ENCODE measurements at places on chromosomes 11 and 22. TPM values are rescaled to one million over a fixed set of nuclear protein-coding genes. Genes with fewer than 3 reads are reported as not detected.

OR52N4 gene
- 0.16 TPM for total RNA-seq

HSPB2 gene
- not detected for total RNA-seq

DRG1 gene
- total RNA-seq: 125 TPM

YPEL1 gene
- 0.34 TPM for total RNA-seq

DNA sequence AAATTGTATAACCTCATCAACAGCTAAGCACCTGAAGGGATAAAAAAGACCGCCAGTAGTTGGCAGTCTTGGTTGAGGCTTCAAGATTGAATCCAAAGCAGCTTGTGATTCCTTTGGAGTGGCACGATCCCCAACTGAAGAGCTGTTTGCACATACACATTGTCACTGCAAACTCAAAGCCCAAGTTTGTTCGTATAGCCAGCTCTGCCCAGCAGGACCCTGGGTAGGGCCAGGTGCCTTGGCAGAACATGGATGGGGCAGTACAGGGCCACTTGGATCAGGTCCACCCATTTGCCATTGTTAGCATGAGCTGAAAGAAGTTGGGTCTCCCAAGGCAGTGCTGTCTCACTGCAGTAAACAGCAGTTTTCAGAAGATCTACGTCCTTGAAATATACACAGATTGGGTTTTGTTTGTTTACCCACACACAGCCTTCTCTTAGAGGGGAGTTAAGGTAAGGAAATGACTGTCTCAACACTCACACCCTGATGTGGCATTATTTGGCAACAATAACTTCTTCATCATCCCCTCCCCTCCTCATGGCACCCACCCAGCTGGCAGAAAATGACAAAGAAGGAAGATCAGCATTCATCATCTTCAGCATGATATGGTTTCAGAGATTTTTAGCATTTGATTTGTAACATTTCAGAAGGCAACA, 132.9 kb downstream of the COMMD9 start:
- no peaks in the 10 kb centered on the region for H3K36me3 ChIP-seq
- H3K27ac ChIP-seq: no peak overlapping the region
- H3K4me1 ChIP-seq: no peaks in the 10 kb centered on the region
- H3K27me3 ChIP-seq: peaks cover 6% of the 10 kb centered on the region

- H3K4me1 ChIP-seq: peaks cover 14% of the 10 kb centered on the region
- no peak overlapping the region for H3K27ac ChIP-seq
- no peak for DNase-seq
- no peak overlapping the region for H3K4me3 ChIP-seq
- peaks cover 14% of the 10 kb centered on the region for H3K27me3 ChIP-seq
- H3K36me3 ChIP-seq: no peaks in the 10 kb centered on the region
These were observed 64.6 kb upstream of the TTC12 start for GRCh38 chr11:113249786-113250185.

DNA sequence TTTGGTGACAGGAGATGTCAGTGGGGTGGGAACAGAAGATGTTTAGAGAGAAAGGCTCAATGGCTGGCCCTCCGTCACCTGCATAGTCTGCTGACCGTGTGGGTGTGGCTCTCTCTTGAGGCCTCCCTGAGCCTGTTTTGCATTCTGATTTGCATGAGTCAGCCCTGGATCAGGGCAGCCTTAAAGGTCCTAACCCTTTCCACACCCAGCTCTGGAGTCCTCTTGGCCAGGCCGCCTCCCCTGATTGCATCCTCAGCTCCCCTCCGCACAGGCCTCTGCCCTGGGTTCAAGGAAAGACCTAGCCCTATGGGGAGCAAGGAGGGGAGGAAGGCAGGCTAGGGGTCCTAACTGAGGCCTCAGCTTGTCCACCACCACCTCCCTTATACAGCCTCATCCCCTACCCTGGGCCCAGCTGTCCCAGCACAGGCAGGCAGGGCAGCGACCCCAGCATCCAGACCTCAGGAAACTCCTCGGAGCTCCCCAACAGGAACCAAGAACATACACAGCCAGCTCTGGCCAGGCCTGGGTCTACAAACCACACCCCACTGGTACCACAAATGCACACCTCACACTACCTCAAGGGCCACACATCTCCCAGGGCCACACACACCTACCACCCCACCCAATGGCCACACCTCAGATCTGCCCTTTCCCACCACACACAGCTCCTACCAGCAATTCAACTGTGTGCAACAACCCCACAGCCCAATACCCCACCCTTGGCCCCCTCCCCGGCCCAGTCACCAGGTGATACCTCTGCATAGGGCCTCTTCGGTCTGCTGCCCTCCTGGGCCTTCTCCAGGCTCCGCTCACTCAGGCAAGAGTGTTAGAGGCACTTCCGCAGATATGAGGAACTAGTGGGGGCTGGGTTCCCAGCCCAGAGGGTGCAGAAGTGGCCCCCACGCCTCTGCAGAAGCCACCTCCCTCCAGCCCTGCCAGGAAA, 13.7 kb downstream of the ARAP1 start:
- H3K27ac ChIP-seq: peak overlapping the region; percentile 99
- peaks cover 48% of the 10 kb centered on the region for H3K4me1 ChIP-seq
- no peak for DNase-seq
- no peaks in the 10 kb centered on the region for H3K27me3 ChIP-seq

DNA sequence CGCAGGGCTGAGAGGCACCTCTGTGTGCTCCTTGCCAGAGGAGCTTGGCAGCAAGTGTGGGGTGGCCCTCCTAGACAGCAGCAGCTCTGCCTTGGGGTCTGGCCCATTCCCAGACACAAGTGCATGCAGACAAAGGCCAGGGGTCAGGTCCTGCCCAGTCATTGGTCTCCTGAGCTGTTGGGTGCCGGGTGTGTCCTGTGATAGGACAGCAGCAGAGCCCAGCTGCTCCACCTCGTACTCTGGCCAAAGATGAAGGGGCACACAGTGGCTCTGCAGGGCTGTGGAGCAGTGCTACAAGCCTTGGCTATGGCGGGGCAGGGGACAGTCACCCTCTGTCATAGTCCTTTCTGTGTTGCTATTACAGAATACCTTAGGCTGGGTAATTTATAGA, 17.3 kb upstream of the OSBPL5 start:
- no peaks in the 10 kb centered on the region for H3K36me3 ChIP-seq
- no peaks in the 10 kb centered on the region for H3K4me1 ChIP-seq
- H3K27me3 ChIP-seq: no peaks in the 10 kb centered on the region
- H3K27ac ChIP-seq: no peak overlapping the region
- H3K4me3 ChIP-seq: no peak overlapping the region

- H3K27ac ChIP-seq: no peak overlapping the region
- no peak for DNase-seq
- H3K27me3 ChIP-seq: no peaks in the 10 kb centered on the region
- peaks cover 12% of the 10 kb centered on the region for H3K36me3 ChIP-seq
- peaks cover 8% of the 10 kb centered on the region for H3K4me1 ChIP-seq
These were observed 60.3 kb downstream of the ATXN10 start for GRCh38 chr22:45731798-45732495.

DNA sequence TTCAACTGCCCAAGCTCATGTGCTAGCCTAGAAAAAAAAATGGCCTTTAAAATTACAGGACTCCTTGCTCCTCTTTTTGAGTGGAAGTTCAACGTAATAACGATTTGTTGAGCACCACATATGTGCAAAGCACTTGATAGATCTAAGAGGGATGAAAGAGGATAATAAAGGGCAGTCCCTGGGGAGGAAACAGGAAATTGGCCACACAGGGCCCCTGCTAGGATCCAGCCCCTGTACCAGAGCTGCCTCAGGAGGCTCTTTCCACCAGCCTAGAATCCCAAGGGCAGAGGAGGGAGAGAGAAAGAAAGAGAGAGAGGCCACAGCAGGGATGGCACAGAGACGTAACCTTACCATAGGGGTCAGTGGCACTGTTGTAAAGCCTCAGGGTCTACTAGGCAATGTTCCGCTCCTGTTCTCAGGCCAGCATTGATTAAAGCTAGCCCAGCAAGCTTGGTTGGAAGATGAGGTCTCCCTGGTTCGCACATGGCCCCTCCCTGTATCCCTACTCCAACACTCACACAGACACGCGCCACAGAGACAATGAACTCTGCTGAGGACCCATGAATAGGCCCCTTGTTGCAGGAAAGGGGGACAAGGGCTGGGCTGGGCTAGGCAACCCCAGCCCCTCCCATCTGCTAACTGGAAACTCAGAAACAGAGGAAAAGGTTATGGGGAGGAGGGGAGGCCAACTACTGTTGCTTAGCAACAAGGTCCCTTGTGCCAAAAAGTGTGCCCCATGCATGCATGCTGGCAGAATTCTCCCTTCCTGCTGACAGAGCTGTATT, at the start of gene TMPRSS5:
TMPRSS5 (minus strand) TSS at position 438 of the 785 bp plus-strand sequence; CDS start at position 354, 84 bp downstream.
- no peaks in the 10 kb centered on the region for H3K4me1 ChIP-seq
- no peaks in the 10 kb centered on the region for H3K27me3 ChIP-seq
- no peaks in the 10 kb centered on the region for H3K36me3 ChIP-seq
- H3K4me3 ChIP-seq: no peak within 1 kb of the TSS
- H3K27ac ChIP-seq: no peak within 1 kb of the TSS
- DNase-seq: no peak

- H3K36me3 ChIP-seq: no peaks in the 10 kb centered on the region
- no peak overlapping the region for H3K27ac ChIP-seq
- peaks cover 51% of the 10 kb centered on the region for H3K4me1 ChIP-seq
- DNase-seq: peak; percentile 15
These were observed 15.7 kb downstream of the CRTAM start for GRCh38 chr11:122853971-122854446.

DNA sequence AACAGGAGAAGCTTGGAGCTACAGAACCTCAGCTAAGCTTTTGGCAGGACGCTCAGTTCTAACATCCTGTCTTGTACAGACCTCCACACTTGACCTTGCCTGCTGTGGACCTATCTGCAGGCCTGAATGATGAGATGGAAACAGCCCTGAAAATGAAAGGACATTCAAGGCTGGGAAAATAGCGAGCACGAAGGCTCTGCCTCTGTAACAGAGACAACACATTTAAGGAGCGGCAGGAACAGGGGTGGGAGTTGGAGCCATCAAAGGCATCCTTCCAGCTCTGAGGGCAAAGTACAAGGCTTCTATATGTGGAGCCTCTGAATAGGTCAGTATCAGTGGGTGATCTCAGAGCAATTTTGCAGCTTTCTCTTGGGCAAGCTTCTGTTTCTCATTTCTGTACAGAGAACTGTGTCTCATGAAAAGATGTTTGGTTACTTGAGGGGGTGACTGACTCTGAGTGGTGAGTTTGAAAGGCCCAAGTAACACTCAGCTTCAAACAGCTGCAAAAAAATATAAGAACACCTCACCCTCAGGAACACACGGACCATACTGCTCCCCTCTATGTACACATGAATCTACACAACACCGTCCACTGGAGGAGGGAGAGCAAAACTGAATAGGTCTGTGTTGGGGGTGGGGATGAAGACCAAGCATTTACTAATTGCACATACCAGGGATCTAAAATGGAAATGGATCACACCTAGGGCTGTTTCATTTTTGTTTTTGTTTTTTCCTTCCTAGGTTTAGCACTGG, 101.6 kb downstream of the CCDC81 start:
- H3K4me3 ChIP-seq: no peak overlapping the region
- DNase-seq: no peak
- H3K27ac ChIP-seq: no peak overlapping the region
- H3K27me3 ChIP-seq: no peaks in the 10 kb centered on the region

DNA sequence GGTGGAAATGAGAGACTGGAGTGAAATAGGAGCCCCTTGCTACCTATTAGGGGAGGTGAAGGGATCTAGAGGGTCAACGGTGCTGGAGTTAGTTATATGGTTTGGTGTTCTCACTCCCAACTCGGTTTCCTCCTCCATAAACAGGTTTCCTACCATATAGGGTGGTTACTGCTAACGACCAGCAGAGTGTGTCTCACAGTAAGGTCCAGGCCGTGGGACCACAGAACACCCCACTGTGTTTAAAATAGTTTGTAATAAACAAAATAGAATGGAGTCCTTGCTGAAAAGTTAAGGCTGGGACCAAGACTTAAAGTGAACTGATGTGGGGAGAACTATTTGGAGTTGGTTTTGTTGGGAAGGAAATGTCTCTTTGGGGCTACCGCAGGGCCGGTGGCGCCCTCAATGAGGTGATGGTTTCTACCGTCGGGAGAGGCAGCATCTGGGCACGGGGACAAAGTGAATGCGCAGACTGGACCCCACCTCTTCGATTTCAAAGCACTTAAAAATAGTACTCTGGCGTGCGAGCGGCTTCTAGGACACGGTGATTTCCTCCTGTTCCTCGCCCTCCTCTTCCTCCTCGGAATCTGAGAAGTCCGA, 4.5 kb downstream of the DBX1 start:
- H3K4me3 ChIP-seq: peak overlapping the region; percentile 62
- H3K27me3 ChIP-seq: peaks cover 56% of the 10 kb centered on the region
- no peak for DNase-seq
- no peak overlapping the region for H3K27ac ChIP-seq
- peaks cover 9% of the 10 kb centered on the region for H3K4me1 ChIP-seq
- H3K36me3 ChIP-seq: peaks cover 4% of the 10 kb centered on the region

DNA sequence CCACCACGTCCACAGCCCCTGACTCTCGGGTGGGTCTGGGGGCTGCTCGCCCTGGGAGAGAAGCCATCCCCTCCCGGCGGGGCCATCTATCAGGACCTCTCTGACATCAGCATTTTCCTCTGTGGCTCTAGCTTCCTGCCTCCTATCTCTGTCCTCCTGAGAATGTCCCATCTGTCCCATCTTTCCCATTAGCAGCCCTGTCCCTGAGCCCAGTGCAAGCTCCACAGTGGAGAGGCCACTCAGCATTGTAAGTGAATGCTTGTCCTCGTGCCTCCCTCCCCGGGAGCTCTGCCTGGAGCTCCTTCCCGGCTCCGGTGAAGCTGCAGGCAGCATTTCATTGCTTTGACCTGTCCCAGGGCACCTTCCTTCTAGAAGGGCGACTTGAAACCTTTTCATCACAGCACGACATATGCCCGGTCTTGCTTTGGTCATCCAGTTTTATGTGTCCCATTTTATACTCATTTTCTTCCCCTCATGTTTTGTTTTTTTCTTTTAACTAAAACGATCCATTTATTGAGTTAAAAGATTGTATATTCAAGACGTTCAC, 49.7 kb downstream of the RTN4R start:
- no peak for DNase-seq
- no peak overlapping the region for H3K4me3 ChIP-seq
- no peak overlapping the region for H3K27ac ChIP-seq
- H3K36me3 ChIP-seq: no peaks in the 10 kb centered on the region
- H3K4me1 ChIP-seq: no peaks in the 10 kb centered on the region
